ENCODE measurements at places on chromosomes 5 and 9.

DNA sequence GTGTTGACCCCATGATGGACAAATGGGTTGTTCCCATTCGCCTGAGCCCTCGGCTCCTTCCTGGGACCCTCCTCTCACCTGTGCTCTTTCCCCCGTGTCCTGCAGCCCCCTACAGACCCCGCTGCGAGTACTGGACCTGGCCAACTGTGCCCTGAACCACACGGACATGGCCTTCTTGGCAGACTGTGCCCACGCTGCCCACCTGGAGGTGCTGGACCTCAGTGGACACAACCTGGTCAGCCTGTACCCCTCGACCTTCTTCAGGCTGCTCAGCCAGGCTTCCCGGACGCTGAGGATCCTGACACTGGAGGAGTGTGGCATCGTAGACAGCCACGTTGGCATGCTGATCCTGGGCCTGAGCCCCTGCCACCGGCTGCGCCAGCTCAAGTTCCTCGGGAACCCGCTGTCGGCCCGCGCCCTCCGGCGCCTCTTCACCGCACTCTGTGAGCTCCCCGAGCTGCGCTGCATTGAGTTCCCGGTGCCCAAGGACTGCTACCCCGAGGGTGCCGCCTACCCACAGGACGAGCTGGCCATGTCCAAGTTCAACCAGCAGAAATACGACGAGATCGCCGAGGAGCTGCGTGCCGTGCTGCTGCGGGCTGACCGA lies 3.4 kb downstream of the LRRC14B start:
- DNase-seq = no peak

GRCh38 chr9:83701769-83702168 lies 6.0 kb downstream of the UBQLN1 start:
- DNase-seq = no peak

DNA sequence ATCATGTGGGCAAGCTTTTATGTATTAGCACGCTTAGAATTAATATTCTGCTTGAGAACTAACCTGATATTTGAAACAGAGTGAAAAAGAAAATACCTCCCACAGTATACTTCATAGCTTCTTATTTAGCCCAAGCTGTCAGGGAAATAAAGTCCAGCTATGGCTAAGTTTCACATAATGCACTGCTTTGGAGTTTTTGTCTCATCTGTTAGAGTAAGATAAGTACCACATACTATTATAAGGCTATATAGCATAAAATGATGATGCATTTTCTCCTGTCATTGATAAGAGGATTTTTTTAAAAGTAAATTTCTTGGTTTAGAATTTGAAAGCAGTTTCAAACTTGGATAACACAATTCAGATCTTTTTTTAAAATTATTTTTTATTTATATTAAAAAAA lies 2.4 kb upstream of the ANKDD1B start:
- DNase-seq = no peak

- DNase-seq = no peak
Measured at GRCh38 chr5:142826741-142827492, 56.7 kb downstream of the ARHGAP26 start.

DNA sequence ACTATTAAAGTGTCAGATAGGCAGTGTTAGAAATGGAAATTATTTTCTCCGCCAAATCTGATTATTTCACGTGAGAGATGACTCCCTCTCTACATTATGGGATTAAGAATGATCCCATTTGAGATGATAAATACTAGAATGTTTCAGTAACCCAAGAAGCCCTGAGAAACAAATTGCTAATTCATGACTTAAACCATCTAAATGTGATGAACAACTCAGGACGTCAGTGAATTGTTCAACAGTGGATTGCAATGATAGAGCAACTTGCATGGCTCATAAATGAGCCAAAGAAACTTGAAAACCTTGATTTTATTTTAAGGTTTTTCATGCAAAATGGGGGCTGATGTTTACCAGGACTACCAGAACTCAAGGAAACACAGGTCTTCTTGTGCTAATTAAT lies 350.5 kb upstream of the WWC1 start:
- no peak for DNase-seq
